Stimulated activated CD4-positive, alpha-beta T cell treated with anti-CD3 and anti-CD28 coated beads, Interleukin-15, amount 100 ng/mL, for 24 hours (primary cell): ENCODE measurements at places on chromosomes 12 and 14.

DNA sequence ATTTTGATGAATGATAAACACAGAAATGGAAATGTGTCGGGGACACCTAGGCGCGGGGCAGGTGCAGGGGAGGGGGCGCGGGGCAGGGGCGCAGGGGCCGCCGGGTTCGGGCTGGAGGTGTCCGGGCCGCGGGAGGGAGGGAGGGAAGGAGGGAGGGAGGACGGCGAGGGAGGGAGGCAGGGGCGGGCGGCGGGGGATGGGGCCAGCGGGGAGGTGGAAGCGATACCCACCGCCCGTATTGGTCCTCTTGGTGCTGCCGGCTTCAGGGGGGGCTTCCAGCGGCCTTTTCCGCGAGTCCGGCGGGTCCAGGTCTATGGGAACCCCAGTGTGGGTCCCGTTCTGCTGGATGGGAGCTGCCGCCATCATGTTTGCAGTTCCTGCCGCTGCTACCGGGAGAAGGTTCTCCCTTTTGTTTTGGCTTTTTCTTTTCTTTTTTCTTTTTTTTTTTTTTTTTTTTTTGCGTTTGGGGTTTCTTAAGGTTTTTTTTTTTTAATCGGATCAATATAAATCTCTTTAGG is 703 bp downstream of the NOVA1 start:
- DNase-seq, result no peak

DNA sequence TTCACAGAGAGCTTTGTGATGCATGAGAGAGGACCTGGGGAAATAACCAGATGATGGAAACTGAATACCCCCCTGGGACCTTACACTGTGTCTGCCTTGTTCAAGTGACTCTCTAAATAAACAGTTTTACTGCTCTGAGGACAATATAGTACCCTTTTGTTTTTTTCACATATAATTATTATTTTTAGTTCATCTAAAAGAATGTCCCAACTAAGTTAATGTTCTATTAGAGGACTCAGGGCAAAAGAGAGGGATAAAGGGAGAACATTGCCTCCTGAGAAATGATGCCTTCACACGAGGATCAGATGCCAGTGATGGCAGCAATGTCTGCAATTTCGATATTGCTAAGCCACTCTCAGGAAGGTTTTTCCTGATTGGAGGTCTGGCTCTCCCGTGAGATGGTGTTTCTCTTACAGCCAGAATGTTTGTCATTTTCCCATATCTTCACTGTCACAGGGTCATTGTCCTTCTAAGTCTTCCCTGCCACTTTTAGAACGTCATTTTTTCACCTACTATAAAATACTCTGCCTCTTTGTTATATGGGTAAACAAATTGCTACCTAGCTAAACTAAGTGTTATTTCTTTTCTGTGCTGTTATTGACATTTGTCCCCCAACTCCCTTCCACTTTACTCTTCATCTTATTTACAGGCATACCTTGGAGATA is 201.6 kb downstream of the RAD51B start:
- no peak for DNase-seq

GRCh38 chr12:107086314-107086713 is 7.0 kb downstream of the CRY1 start:
- no peak for DNase-seq

DNA sequence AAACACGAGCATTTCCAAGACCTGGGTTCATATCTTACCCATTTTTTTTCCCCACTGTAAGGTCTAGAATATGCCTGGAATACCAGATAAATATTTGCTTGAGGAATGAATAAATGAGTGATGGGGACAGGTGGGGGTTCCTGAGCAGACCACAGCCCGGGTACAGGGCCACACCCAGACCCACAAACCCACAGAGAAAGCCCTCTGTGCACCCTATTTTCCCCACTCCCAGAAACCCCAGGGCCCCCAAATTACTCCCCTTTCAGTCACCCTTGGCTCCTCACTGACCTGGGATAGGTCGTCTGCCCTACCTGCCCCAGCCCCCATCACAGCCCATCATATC is 66.5 kb upstream of the DDX11 start:
- no peak for DNase-seq

- no peak for DNase-seq
Observed at GRCh38 chr14:66503532-66503931, 4.4 kb upstream of the GPHN start.

- no peak for DNase-seq
Observed at GRCh38 chr12:131351319-131352028, 359.4 kb upstream of the SFSWAP start.

GRCh38 chr12:126719912-126720705 is 1546.9 kb upstream of the TMEM132C start:
- DNase-seq, result no peak

GRCh38 chr12:69341328-69341727 is 6.9 kb upstream of the LYZ start:
- no peak for DNase-seq

GRCh38 chr12:66072135-66072534 is 58.4 kb downstream of the LLPH start:
- DNase-seq, result no peak

GRCh38 chr12:7206691-7207090 is 17.2 kb downstream of the PEX5 start:
- DNase-seq, result no peak

- peak; percentile 76 for DNase-seq
Observed at GRCh38 chr14:23327947-23328744, 6.9 kb downstream of the PABPN1 start.

DNA sequence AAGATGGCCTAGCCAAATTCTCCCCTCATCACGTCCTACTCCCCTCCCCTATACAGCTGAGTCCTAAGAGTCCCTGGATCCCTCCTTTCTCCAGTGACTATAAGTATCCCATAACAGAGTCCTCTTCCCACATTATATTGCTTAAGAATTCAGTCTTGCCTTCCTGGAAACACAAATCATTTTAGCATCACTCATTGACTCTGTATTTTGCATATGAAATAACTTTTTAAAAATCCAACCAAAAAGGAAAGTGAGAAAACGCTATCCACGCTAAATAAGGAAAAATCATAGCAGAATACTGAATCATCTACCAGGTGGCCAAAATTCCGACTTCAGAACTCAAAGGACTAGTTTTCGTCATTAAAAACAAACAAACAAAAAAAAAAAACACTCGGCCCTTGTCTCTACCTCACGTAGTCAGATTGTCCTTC is 130.2 kb downstream of the GCH1 start:
- DNase-seq, result no peak

GRCh38 chr14:100539003-100539660 is 48.1 kb downstream of the BEGAIN start:
- DNase-seq, result no peak

DNA sequence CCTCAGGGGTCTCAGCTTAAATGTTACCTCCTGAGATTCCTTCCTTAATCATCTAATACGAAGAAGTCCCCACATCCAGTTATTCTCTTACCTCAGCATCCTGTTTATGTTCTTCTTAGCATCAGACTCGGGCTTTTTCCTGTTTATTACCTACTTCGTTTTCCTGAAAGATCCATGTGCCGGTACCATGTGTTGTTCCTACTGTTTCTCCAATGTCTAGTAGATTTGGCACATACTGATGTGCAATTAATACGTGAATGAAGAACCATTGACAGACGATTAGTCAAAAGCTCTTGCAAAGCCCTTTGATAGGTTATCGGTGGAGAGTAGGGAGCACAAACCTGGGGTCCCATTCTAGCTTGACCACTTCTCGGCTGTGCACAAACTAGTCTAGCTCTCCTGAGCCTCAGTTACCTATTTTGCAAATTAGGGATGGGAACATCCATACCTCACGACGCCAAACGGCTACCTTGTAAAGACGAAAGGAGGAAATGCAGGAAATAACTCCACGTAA is 735 bp upstream of the MAPKAPK5 start:
- no peak for DNase-seq

DNA sequence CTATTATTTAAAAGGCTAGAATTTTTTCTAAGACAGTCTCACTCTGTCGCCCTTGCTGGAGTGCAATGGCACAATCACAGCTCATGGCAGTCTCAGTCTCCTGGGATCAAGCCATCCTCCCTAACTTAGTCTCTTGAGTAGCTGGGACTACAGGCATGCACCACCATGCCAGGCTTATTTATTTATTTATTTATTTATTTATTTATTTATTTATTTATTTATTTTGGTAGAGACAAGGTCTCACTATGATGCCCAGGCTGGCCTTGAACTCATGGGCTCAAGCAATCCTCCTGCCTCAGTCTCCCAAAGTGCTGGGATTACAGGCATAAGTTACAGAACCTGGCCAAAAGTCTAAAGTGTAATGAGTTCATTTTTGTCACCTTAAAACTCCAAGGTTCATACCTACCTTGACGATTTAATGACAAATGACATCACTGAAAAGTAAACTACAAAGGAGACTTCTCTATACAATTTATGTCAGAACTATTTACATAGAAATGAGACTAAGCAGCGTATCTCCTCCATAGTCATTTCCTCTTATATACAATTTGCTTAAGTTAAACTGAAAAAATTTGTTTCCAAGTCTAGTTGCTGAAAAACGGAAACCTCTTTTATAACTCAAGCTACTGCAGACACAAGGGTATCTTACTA is 78.2 kb downstream of the EPS8 start:
- DNase-seq, result no peak

DNA sequence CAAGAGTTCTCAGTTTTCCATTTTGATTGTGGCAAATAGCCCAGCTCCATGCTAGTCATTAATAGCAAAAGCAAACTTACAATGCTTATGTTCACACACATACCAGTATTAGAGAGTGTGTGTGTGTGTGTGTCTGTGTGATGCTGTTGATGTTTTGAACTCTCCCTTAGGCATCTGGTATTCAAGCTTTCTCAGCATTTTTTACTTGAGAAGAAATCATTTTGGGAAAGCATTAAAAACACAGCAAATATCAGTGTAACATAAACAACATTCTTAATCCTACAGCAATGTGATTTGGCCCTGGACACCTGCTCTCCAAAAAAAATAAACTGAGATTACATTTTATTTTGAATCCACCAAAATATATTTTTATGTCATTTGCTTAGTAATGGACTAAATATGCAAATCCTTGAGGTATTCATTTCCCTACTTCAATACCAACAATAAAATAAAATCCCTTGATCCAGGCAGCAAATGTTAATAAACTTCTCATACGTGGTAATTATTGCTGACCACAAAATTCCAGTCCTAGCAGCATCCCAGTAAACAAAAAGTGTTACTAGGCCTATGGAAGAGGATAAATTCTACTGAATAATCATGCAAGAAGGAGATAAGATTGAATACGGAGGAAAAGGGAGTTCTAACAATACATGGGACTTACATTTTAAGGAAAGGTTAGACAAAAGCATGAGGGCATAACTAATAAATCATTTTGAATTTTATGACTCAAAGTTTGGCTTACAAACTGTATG is 249.5 kb upstream of the CLEC14A start:
- no peak for DNase-seq

- DNase-seq, result no peak
Observed at GRCh38 chr14:62654641-62655040, 390.6 kb downstream of the KCNH5 start.

GRCh38 chr14:106578481-106578880 is 1052.1 kb downstream of the TMEM121 start:
- no peak for DNase-seq

DNA sequence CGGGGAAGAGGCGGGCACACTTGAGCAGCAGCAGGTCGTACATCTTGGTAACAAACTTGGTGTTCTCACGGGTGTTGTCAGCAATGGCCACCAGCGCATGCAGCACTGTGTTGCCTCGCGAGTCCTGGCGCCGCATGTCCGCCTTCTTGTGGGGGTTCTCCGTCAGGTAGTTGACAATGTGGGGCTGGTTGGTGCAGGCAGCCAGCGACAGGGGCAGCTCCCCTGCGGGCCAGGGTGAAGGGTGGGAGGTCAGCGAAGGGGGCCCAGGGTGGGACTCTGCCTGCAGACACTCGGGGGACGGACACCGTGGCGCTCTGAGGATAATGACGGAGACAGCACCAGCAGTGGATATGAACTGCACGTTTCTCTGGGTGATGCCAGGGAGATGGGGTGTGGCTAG is 34.5 kb downstream of the TRPV4 start:
- no peak for DNase-seq

- no peak for DNase-seq
Observed at GRCh38 chr14:79661752-79662151, 549.6 kb downstream of the DIO2 start.

DNA sequence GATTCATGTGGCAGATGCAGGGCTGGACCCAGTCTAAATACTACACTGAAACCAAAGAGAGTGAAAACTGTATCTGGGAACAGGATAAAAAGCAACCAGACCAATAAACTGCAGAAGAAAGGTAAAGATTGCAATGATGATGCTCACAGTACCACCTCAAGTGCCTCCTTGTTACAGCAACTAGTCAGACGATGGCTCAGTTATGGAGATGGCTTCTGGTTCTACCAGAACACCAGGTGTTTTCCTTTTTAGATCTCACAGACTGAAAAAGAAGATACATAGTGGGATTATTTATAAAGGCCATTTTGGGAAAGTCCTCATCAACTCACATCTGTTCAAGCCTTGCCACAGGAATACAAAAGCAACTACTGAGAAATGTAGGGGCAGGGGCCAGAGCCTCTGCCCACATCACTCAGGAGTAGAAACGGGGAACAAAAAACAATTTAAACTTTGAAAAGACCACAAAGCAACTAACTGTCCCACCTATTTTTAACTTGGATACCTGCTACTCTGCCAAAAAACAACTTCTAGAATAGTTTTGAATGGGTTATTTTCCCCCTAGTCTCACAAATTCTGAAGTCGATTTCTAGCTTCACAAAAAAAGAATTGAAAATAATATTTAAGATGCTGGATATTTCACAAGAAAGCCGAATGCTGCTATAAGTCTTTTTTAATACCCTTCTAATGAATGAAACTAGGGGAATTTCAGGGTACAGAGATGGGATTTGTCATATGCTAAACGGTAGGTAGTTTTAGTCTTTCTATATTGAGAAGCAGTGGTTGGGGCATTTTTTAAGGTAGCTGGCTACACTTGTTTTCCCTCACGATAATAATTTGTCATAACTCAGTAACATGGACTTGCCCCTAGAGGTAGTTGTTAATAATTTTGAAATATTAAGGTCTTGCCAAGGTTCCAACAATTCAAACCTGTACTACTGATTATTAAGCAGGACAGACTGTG is 197.2 kb upstream of the TMPO start:
- no peak for DNase-seq

DNA sequence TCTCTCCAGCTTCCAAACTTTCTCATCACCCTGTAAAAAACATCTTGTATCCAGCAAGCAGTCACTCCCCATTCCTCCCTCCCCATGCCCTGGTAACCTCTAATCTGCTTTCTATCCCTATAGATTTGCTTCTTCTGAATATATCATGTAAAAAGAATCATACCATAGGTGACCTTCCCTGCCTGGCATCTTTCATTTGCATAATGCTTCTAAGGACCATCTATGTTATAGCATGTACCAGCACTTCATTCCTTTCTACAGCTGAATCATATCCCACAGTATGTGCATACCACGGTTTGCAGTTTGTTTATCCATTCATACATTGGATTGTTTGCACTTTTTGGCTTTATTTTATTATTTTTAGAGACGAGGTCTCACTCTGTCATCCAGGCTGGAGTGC is 22.9 kb upstream of the VPS37B start:
- DNase-seq, result no peak

- DNase-seq, result no peak
Observed at GRCh38 chr12:10740182-10740581, 17.1 kb upstream of the YBX3 start.

- peak; percentile 81 for DNase-seq
Observed at GRCh38 chr12:103840876-103841689, at the start of gene NT5DC3. TSS of gene NT5DC3 (minus strand) at chr12:103841234. CDS start at chr12:103841156, 78 bp downstream.
